ENCODE measurements at places on chromosomes 5 and 9.

- DNase-seq, result no peak
Measured at GRCh38 chr5:59661311-59661710, 232.2 kb downstream of the PDE4D start.

GRCh38 chr5:146426853-146427618, 20.1 kb upstream of the TCERG1 start:
- DNase-seq, result no peak

DNA sequence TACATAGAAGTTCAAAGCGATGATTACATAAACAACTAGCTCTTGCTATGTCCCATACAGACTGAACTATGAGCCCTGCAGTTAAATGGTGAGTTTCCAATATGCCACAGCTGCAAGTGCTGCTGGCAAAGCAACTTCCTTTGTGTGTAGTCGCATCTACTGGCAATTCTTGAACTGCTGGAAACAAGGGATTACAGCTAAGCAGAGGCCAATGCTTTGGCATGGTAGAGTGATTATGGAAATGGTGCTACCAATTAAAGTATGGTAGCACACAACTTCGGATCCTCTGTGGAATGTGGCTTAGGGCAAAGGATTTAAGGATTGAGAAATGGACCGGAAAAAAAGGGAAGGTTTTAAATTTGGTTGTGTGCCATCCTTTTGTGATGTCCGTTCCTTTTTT, 856.6 kb downstream of the MAT2B start:
- DNase-seq, result no peak

GRCh38 chr5:15566306-15566705, 66.3 kb downstream of the FBXL7 start:
- DNase-seq, result no peak

- no peak for DNase-seq
Measured at GRCh38 chr9:21591221-21592062, 109.3 kb upstream of the IFNE start.

- DNase-seq, result no peak
Measured at GRCh38 chr5:31194892-31195555, 1.5 kb downstream of the CDH6 start.

DNA sequence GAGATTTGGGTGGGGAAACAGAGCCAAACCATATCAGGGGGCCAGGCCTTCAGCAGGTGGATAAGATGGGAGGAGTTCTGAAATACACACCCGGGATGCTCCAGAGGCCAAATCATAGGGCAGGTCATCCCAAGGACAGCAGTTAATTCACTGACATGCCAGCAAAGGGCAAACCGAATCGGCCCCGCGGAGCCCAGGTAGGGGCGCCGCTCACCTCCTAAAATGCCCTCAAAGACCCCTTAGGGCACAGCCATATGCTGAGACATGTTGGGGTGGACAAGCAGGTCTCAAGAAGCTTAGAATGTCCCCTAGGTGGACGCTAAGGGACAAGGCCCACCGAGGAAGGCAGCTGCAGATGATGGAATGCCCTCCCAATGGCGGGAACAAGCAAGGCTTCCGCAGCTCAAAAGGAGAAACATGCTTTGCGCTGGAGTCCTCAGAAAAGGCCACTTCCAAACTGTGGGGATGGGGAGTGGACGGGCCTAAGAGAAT, 144.9 kb downstream of the ERCC6L2 start:
- DNase-seq, result no peak

DNA sequence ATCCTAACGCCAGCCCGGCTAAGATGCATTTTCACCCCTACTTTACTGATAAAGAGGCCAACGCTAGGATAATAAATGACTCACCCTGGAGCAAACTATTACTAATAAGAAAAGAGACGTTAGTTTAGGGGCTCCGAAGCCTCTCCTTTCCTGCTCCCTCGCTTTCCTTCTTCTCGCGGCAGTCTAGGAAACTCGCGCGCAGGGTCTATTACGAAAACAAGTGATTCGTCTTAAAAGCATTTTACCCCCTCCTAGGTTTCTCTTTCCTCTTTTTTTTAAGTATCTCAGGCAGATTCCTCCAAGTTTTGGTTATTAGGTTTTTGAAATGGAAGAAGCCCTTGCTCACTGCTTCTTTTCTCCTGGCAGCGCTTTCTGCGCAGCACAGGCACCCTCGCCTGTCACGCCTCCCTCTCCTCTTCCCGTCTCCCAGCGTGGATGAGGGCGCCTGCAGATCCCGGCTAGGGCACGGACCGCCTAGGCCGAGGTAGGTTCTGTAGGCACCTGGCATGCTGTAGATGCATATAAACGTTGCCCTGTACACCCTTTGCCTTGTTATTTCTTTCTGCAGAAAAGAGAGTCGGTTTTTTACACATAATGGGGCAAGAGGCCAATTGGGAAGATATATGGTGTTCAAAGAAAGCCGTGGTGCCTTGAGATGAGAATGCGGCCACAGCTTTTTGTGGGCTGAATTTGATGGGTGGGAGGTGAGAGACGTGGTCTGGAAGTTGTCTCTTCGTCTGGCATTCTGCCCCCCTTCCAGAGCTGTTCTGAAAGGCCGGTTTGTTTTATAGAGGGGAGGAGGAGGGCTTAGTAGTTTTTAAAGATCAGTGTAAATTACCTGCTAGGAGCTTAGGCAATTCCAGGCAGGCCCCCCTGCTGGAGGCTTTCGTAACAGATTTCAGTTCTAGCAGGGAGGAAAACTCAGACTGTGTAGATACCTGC, 983 bp downstream of the GCNT1 start:
- no peak for DNase-seq

DNA sequence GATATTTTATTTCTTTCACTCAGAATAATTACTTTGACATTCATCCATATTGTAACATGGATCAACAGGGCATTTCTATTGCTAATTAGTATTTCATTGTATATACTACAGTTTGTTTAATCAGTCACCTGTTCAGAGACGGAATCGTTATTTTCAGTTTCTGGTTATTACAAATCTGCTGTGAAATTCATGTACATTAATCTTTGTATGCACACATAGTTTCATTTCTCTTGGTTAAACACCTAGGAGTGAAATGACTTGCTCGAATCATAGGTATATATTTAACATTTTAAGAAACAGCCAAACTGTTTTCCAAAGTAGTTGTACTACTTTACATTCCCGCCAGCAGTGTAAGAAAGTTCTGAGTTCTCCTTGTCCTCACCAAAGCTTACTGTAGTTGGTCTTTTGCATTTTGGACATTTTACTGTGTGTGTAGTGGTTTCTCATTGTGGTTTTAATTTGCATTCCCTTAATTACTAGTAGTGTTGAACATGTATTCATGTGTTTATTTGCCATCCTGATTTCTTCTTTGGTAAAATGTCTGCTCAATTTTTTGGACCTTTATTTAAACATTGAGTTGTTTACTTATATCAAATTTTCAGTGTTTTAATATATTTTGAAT, 198.2 kb downstream of the SAXO1 start:
- no peak for DNase-seq

- DNase-seq, result no peak
Measured at GRCh38 chr9:70392189-70392588, 22.3 kb downstream of the KLF9 start.

- no peak for DNase-seq
Measured at GRCh38 chr5:158606233-158606632, 493.5 kb downstream of the EBF1 start.

DNA sequence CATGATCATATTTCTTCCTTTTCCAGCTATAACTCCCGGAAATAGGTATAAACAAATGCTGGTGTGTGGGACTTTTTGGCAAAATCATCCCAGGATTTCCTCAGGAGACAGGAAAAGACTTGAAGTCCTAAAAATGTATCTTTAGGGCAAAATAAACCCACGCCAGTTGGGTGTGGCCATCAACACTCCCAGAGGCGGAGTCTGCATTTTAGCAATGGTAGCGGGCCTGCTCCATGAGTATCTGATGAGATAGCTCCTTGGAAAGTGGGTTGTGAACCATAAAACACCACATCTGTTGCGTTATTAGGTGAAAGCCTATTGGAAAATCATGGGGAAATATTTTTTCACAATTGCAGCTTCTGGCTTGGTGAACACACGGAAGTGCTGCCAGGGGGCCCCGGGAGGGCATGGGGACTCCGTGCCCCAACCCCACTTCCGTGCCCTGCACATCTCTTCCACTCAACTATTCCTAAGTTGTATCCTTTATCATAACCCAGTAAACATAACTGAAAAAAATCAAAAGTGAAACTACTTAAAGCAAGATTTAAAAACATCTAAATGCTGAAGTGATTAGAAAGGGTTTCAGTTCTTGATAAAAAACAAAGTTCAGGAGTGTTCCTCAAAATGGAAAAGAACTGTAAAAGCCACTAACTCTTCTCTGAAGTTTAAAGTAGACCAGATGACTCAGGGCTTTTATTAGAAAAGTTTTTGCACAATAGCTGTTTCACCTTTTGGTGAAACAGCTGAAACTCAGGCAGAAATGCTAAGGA, 111.2 kb downstream of the LRRC70 start:
- no peak for DNase-seq

DNA sequence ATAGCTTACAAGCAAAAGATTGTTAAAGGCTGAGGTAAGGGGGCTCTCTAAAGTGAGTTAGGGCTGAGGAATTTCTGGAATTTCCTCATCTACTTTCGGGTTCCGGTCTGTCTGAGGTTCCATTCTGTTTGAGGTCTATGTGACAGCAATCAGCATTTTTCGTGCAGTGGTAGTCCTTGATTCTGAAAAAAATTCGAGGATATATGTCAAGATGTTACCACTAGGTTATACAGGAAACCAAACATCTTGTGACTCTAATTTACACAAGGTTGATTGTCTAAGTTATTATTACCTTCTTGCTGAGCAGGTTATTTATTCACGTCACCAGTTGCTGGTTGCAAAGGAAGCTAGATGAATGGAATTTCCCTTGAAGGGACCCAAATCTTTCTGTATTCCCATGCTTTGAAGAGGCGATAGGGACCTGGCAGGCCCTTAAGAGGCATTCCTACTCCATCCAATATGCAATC, 35.2 kb downstream of the RLN2 start:
- DNase-seq, result no peak

GRCh38 chr9:114591291-114591787, 3.8 kb downstream of the ATP6V1G1 start:
- DNase-seq, result no peak

DNA sequence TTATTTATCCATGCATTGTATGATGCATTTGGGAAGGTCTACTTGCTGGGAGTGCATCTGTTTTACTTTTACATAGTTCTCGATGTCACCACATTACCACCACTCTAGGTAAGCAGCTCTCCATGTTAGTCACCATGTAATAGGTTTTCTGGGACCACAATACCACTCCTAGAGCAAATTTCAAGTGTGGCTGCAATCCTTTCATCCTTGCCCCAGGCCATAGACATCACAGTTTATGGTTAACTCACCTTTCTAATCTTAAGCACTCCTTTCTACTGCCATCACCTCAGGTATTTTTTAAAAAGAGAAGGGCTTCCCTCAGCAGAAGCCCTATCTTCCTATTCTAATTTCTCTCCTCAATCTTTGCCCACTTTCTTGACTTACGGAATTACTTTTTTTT, 354.1 kb downstream of the PLK2 start:
- DNase-seq, result no peak

DNA sequence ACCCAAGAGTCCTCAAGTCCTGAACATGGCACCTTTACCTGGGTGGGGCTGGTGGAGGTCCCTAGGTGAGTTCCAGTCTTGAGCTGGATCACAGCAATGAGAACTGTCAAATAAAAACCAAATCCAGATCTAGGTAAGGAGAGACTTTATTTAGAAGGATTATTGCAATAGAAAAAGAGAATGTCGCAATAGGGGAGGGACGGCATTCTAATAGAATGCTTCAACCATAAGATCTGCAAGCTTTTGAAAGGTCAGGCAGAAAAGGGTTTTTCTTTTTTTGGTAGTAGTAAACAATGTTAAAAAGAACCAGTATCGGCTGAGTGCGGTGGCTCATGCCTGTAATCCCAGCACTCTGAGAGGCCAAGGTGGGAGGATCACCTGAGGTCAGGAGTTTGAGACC, 5.2 kb upstream of the GCNT1 start:
- DNase-seq, result no peak

GRCh38 chr5:107502676-107503060, 168.1 kb downstream of the EFNA5 start:
- no peak for DNase-seq

GRCh38 chr5:72434781-72435437, 72.3 kb downstream of the ZNF366 start:
- DNase-seq, result no peak

GRCh38 chr9:137407590-137408300, 15.2 kb downstream of the EXD3 start:
- no peak for DNase-seq

- DNase-seq, result no peak
Measured at GRCh38 chr5:139660105-139660922, 12.2 kb downstream of the CXXC5 start.

DNA sequence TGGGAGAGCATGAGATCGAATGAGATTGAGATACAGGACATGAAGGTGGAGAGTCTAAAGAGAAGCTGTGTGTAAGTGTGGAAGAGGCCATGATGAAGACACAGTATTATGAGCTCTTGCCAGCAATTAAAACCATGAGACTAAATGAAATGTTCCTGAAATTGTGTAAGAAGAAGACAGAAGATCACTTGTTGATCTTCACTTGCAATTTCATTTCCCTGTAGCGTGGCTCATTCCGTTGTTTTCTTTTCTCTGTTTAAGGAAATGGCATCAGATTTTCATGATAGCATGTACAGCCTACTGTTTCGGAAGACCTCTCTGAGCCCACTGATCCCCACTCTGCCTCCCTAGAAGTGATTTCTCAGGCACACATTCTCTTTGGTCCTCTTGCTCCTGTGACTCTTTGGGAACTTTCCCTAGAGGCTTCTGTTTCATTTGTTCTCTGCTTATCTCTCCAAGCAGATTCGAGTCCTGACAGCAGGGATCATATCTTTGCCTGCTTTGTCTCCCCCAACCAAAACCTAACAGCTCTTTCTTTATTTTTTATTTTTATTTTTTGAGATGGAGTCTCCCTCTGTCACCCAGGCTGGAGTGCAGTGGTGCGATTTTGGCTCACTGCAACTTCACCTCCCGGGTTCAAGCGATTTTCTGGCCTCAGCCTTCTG, 16.8 kb downstream of the PIP5K1B start:
- no peak for DNase-seq

GRCh38 chr9:6917162-6917561, 159.4 kb downstream of the KDM4C start:
- no peak for DNase-seq

GRCh38 chr9:24436761-24437160, 108.9 kb downstream of the IZUMO3 start:
- DNase-seq, result no peak

DNA sequence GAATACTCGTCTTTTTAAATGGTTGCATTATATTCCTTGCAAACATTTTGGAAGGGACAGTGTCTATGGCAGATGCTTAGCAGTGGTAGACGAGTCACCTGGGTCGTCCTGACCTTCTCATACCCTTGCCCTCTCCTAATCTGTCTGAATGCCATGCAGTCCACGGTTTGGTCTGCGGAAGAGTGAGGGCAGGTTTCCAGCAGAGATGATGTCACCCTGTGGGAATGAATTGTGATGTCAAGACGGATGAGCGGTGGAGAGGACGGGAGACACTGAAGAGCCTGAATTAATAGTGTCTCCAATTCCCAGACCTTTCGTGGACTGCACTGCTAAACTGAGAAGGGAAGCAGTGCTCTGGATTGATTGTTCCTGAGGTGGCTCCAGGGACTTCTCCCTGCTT, 329.0 kb upstream of the PANK3 start:
- no peak for DNase-seq

GRCh38 chr5:145979270-145980223, 43.2 kb downstream of the SH3RF2 start:
- DNase-seq, result no peak

All from effector memory CD8-positive, alpha-beta T cell (primary cell).